Hindlimb muscle (tissue), 1 donor: ENCODE measurements at places on chromosomes 6 and 20.

GRCh38 chr6:15033850-15034203 is 212.0 kb upstream of the JARID2 start:
- no peak for DNase-seq

GRCh38 chr6:108650781-108651180 is 90.1 kb downstream of the FOXO3 start:
- DNase-seq, result no peak

- DNase-seq, result no peak
Observed at GRCh38 chr6:65448866-65449265, 258.2 kb downstream of the EYS start.

GRCh38 chr20:41992481-41992880 is 374.3 kb upstream of the CHD6 start:
- DNase-seq, result no peak

- no peak for DNase-seq
Observed at GRCh38 chr6:101539510-101540245, 146.2 kb downstream of the GRIK2 start.

DNA sequence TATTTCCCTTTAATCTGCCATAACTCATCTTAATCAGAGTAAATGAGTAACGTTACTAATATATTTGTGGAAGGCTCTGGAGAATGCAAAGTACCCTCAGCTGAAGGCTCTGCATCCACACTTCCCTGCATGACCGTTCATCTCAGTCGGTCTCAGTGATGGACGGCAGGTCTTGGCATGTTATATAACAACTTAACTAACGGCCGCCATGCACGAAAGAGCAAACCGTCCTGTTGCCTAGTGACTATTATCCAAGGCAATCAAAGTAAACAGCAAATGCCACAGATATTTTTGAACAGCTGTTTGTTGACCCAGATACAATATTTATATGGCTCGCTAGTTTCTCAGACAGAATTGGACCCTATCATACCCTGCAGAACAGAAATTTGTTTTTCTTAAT is 194.9 kb upstream of the SMLR1 start:
- DNase-seq, result peak; percentile 16

- DNase-seq, result no peak
Observed at GRCh38 chr6:42748203-42748898, 2.4 kb upstream of the TBCC start.

GRCh38 chr6:27662769-27663168 is 189.9 kb upstream of the ZNF184 start:
- DNase-seq, result no peak

GRCh38 chr6:100228834-100229441 is 234.9 kb upstream of the MCHR2 start:
- DNase-seq, result peak; percentile 63

DNA sequence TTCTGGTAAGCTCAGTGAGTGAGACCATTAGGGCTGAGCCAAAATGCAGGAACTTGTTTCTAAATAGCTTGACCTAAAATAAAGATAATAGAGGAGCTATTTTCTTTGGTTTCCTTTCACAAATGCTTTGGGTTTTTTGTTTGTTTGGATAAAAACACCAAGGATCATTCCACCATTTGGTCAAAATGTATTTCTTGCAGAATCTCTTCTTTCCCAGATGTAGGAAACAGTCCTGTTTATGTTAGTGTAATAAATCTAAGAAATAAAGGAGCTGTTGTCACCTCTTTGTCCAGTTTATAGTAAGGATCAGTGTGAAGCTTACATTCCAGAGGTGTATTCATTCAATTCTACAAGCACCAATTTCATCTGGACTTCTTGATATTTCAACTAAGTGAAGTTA is 297.8 kb downstream of the GJA1 start:
- no peak for DNase-seq

DNA sequence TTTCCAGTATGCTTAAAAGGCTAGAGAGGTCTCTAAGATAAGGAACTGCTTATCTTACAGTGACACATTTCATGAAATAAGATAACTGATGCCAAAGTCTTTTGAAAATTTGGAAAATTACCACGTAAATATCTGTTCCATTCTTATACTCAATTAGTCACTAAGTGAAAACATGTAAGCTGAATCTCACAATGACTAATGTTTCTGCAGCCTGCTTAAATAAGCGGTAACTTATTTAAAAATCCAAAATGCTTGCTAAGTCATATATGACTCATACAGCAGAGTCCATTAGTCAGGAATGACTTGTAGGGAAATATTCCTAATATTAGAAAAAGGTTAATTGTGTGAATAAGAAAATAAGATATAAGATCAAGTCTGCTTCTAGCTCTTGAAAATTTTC is 27.8 kb upstream of the LGSN start:
- no peak for DNase-seq

DNA sequence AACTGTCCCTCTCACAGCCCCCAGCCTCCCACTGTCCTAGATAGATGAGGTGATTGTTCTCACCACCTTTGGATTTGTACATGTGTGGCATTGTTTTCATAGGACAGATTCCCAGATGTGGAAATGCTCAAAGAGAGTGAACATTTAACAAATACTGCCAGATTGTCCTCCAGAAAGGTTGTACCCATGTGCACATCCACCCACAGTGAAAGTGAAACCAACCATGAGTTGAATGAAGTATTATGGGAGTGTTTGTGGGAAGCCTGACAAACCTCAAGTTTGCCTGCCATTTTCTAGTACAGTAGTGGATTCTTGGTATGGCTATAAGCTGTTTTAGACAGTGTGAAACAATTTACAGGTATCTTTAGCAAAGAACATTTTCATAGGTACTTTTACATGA is 42.7 kb downstream of the ANKRD6 start:
- DNase-seq, result no peak

GRCh38 chr20:54062812-54063280 is 7.5 kb downstream of the BCAS1 start:
- DNase-seq, result no peak

DNA sequence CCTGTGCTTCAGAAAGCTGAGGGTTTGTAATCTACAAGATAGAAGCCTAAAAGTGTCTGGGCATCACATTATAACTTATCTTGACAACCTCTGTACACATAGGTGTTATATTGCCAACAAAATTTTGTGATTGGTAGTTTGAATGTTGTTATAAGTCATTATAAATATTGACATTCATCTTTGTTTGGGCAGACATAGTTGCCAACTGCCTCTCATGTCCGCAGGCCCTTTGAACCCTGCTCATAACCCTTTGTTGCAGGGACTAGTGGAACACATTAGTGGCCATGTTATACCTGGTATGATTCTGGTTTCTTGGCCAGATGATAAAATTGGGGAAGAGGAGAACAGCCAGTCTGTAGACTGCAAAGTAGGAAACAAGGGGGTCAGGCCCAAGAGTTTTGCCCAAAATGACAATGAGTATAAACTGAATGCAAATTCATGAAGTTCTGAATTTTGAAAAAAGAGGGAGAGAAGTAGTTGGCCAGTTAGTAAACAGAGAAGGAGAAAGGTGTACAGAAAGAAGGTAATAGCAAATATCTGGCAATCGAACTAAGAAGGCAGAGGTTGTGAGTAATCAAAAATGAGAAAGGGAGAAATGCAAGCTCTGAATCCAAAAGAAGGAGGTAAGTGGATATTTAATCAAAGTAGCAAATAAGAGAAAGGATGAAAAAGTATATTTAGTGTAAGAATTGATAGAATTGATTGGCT is 21.6 kb upstream of the LMBRD1 start:
- DNase-seq, result no peak

- DNase-seq, result no peak
Observed at GRCh38 chr6:135525594-135525993, 28.1 kb upstream of the AHI1 start.

GRCh38 chr6:28794175-28795002 is 129.4 kb downstream of the TRIM27 start:
- DNase-seq, result no peak

- no peak for DNase-seq
Observed at GRCh38 chr6:100304575-100304974, 160.1 kb downstream of the SIM1 start.

- DNase-seq, result peak; percentile 54
Observed at GRCh38 chr20:52312132-52312729, 120.7 kb upstream of the ZFP64 start.

GRCh38 chr6:133254552-133255228 is 13.5 kb downstream of the EYA4 start:
- DNase-seq, result no peak

- peak; percentile 79 for DNase-seq
Observed at GRCh38 chr6:62285612-62286469, at the start of gene KHDRBS2. Gene KHDRBS2, minus strand, starts transcription at chr6:62286225.

DNA sequence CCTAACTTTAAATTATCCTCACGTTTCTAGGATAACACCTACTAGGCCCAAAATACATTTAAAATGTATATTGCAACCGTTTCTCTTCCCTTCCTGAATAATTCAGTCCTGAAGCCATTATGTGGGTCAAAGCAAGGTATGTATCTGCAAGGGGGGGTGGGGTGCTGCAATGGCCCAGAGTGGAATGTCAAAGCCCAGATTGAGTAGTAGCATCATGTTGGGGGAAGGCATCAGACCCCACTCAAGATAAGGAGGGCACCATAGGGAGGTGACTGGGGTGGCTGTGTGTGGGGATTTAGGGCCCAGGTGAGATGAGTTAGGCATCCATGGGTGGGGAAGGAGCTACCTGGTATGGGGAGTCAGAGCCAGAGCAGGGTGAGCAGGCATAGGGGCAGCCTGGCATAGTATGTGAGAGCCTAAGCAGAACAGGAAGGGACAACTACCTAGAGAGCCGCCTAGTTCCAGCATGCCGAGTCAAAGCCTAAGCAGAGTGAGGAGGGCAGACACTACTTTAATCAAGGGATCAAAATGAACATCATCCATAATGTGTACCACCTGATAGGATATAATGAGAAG is 48.2 kb downstream of the ZNF292 start:
- no peak for DNase-seq

- DNase-seq, result no peak
Observed at GRCh38 chr6:158867381-158868121, 48.4 kb upstream of the EZR start.

DNA sequence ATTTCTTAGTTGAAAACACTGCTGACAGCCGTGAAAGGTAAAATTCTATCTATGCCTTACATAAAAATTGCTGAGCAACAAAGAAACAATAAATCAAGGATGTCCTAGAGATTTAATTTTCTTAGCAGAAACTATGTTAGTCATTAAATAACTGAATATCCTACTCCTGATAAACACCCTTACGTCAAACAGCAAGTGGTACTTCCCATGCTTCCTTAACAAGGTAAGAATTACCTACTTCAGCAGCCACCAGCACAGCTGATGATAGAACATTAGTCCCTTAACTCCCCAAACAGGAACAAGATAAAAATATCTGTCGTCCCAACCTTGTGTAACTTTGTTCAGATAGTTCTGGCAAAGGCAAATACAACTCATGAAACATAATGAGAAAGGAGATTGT is 8.7 kb downstream of the SERPINB6 start:
- DNase-seq, result no peak

DNA sequence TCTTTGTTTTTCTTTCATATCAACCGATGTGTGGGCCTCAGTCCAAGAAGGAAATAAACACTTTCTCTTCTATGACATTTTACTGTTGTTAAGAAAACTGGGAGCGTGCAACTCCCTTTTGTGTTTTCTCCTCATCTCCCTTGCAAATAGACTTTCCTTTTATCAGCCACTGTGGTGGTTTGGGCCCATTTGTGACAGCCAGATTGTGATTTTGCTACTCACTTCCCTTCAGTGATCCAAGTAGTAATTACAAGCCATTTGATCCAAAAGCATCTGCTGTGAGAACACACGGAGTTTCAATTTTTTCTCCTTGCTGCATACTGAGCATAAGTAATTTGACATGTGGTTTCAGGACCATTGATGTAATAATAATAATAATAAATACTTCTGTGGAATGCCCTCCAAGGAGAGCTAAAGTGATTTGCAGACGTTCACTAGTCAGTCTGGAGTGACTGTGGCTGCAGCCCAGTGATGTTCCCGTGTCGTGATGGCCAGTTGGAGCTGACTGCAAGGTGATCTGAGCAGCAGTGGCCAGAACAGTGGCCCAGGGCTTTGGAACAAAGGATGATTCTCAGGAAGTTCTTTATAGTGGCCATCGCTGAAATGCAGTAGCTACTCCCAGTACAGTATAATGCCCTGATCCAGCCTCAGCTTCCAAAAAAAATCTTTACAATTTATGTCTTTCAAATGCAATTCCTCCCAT is 91.9 kb upstream of the CLDN20 start:
- DNase-seq, result peak; percentile 55

- DNase-seq, result no peak
Observed at GRCh38 chr6:7542874-7543624, 1.6 kb downstream of the DSP start.

DNA sequence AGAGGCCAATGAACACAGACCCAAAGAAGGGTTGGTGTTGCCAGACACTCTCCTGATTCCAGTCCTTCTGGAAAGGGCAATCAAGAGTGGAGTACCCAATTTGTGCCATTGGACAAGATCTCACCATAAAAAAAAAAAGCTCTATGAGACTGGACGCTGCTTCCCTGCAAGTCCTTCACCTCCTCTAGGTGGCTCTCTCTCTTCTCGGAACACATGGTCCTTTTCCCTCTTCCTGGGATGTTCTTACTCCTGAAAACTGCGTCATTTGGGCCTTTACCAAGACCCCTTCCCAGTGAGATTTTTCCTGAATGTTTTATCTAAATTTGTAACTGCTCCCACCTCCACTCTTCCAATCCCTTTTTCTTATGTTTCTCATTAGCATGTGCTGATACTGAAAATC is 280.8 kb downstream of the FOXA2 start:
- DNase-seq, result no peak

DNA sequence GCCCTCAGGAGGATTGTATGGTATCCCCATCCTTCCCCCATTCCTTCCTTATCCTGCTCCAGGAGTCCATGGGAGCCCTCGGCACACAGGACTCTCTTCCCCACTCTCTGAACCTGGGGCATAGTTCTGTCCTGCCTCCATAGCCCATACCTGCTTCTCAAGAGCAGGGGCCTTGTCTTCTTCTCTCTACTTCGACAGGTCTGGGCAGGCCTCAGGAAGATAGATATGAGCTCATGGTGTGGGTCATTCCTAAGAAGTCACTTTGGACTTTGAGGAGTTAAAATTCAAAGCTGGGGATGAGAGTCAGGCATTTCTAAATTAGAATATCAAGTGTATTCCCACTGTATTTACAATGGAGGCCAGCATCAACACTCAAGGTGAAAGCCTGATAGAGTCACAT is 8.4 kb upstream of the ADA start:
- DNase-seq, result no peak

DNA sequence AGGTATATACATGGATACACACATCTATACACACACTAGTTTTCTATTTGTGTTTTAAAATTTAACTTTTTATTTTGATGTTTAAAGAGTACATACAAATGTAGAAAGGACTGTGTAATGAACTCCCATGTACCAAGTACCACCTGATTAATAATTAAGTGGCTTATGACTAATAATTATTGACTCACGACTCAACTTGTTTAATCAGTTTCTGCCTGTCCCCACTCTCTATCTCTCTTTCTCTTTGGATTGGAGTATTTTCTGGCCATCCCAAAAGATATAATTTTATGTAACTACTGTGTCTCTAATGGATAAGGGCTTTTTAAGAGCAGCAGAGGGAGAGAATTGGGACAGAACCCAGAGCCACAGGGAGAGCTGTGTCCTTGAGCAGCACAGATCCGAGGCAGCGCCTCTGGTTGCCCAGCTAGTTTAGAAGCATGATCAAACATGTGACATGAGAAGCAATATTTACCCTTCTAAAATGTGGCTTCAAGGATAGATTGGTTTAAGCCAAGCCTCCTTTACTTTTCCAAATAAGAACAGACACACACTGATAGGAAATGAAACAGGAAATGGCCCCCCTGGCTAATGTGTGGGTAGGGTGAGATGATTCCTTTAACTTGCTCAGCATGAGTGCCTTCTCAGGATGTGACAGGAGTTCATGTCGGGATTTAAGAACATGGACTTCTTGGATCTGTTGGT is 81.0 kb downstream of the ERMARD start:
- DNase-seq, result no peak
